Aortic smooth muscle cell (primary cell): ENCODE measurements at places on chromosomes 2 and 18. TPM values are rescaled to one million over a fixed set of nuclear protein-coding genes. Genes with fewer than 3 reads are reported as not detected.

Gene GPR17
- not detected in 2 replicates for total RNA-seq

Gene CAVIN2
- total RNA-seq, result 5.8 and 17.4 TPM in 2 replicates

Gene ABHD1
- total RNA-seq, result 0.40 TPM in 1 of 2 replicates, not detected in the other

Gene SERPINB13
- total RNA-seq, result not detected in 2 replicates

Gene MARCHF4
- total RNA-seq, result 2.1 and 4.5 TPM in 2 replicates

Gene C18orf32
- 10.4 and 10.6 TPM in 2 replicates for total RNA-seq

Gene MC4R
- total RNA-seq, result not detected in 2 replicates

Gene CAPN14
- 0.12 and 0.26 TPM in 2 replicates for total RNA-seq

Gene PROM2
- 0.19 and 0.26 TPM in 2 replicates for total RNA-seq

Gene VAMP8
- total RNA-seq, result 0.87 and 1.7 TPM in 2 replicates

Gene POMC
- 1.2 and 1.3 TPM in 2 replicates for total RNA-seq

Gene CRYBA2
- not detected in 2 replicates for total RNA-seq

Gene SERPINB7
- not detected in 2 replicates for total RNA-seq

Gene PLA2R1
- 50.0 and 68.2 TPM in 2 replicates for total RNA-seq

Gene CDH2
- total RNA-seq, result 34.0 and 57.3 TPM in 2 replicates

Gene DSG1
- not detected in 2 replicates for total RNA-seq

Gene CFAP221
- total RNA-seq, result 0.26 and 0.37 TPM in 2 replicates

Gene PIKFYVE
- total RNA-seq, result 35.5 and 41.3 TPM in 2 replicates

Gene COL4A3
- total RNA-seq, result 16.2 and 23.5 TPM in 2 replicates
